ENCODE measurements at places on chromosomes 3 and 15.
A peak's percentile ranks its signal among the peaks of the same experiment; 100 is the strongest.

DNA sequence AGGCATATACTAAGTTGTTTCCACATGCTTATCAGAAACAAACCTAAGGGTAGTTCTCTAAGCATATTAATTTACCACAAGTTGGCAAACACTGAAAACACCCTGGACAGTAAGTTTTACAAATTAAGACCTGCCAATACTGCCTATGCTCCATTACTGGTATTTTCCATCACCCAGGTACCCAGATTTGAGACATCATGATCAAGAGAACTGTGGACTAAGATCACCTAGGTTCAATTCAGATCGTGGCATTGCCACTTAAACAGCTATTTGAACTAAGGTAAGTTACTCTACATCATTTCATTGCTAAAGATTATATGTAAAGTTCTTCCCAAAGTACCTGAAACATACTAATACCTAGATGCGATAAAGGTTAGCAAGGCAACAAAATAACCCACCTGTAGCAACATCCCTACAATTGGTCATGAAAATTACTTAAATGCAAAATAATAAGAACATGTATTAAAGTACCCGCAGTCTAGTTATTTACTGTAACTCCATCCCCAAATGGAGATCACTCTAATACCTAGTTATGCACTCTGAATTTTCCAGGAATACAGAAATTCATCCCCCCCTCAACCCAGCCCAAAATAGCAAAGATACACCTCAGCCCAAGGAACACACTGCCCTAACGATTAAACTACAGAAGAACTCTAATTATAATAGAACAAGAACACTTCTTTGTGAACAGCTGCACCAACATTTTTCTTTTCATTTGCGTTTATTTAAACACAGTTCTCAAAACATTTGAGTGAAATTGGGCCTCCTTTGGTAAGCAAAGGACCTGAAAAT is 21.6 kb downstream of the TRA2B start:
- no peak for DNase-seq

GRCh38 chr3:107600780-107601179 is 78.0 kb downstream of the BBX start:
- no peak for DNase-seq

DNA sequence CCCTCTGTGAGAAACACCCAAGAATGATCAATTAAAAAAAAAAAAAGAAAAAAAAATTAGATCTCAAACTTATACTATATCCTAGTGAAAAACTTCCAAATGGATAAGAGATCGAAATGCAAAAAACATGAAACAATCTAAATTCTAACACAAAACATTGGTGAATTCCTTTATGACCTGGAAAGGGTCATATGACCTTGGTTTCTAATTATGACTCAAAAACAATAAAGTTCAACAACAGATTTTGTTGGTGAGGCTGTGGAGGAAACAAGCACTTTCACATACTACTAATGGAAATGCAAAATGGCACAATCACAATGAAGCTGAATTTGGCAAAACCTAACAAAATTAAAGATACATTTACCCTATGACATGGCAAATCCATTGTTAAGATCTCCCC is 45.3 kb downstream of the HSPBAP1 start:
- DNase-seq: no peak

GRCh38 chr3:81651139-81651538 is 110.3 kb downstream of the GBE1 start:
- no peak for DNase-seq

DNA sequence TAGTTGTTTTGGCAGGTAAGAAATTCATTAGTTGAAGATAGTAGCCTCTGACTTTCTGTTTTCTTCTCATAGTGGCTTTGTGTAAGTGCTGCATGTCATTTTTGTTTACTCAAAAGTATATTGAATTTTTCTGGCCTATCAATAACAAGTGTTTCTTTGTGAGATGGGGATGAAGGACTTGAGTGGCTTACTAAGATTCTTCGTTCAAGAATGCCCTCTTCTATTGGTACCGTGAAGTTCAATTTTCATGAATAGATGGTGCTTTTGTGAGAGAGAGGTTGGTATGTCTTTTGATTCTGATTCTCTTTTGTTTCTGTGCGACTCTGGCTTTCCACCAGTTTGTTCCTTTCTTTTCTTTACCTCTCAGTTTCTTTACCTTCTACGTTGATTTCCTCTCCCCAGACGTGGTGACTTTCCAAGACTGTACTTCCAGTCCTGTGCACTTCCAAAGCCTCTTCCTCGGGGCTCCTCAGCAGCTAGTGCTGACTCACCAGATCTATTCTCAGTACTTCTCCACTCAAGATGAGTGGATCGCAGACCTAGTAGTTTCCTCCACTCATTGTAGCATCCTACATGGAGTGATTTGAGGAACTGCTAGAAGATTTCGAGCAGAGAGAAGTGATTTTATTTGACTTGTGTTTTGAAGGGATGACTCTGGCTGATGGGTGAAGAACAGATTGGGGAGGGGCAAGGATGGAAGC is 82.0 kb upstream of the EPHB3 start:
- no peak for DNase-seq

GRCh38 chr3:16319307-16319706 is 54.3 kb downstream of the OXNAD1 start:
- peak; percentile 43 for DNase-seq

- no peak for DNase-seq
These were observed 503.5 kb downstream of the EDEM1 start for GRCh38 chr3:5690904-5691532.

- DNase-seq: no peak
These were observed 31.7 kb downstream of the SYNPR start for GRCh38 chr3:63309768-63310167.

DNA sequence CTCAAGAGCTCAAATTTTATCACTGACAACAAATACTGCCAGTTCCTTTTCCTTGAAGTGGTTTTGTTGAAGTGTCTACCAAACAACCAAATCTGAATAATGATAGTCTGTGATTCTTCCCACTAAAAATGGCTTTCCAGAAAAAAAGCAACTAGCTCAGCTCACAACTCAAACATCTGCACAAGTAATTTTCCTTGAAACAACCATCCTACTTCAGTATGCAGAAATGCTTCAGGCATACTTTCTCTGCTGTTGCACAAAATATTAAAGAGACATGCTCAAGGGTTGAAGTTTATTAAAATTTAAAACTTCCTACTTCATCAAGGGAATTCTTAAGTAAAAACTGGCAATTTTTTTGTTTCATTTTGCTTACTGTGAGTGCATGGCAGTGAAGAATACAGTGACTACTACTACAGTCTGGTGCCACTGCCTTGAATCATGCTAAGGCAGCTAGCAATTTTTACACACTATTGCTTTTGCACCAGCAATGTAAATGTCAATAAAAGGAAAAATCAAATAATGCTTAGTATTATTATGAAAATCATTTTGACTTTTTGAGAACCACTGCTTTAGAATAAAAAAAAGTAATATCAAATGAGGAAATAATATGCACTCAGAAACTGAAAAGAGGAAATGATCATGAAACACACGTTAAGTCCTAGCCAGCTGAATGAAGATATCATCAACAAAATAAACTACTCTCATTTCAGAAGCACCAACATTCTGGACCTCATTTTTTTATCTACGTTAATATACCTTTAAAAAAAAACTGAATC is 33.6 kb downstream of the VPS13C start:
- no peak for DNase-seq

DNA sequence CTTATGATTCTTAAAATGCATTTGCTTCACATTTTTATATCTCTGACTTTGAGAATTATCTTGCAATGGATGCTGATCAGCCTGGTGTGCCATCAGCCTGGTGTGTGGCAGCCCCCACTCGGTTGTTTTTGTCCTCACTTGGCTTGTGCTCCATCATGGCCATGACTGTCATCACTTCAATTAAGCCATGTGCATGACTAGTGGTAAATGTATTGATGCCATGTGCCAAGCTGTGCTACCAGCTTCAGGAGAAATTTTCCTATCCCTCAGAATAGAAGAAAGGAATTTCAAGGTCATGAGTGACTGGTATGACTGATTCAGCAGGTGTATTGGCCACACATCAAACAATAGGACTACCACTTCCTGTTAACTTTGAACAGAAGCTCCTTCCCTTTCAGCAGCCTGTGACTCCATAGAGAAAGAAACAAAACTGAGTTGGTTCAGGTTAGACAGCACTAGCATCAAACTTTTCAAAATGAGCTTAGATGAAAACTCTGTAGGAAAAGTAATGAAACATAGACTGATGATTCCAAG is 251.7 kb downstream of the GRM7 start:
- no peak for DNase-seq

DNA sequence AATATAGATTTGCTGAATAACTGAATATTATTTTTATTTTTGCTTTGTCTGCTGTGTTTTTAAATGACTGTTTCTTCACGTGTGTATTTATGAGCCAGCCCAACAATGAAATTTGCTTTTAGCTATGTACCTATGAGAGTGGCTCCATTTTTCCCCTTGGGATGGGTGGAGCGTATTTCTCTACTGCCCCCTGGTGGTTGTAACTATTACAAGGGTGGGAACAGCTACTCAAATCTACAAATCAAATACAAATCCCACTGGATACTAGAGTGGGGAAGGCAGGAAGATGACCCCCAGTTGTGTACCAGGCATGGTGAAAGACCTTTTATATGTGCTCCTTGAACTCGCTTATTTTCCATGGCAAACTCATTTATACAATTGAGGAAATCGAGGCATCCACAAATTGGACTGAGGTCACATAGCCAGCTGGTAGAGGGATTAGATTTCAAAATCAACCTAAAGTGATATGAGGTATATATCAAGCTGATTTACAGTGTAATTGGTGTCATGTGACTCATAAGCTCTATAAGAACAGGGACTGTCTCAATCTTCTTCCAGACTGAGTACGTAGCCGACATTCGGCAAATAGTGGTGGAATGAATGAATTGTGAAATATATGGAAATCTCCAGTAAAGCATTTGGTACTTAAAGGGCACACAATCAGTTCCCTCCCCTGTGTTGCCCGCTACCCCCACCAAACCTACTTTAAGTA is 69.5 kb upstream of the VEPH1 start:
- peak; percentile 46 for DNase-seq

- DNase-seq: no peak
These were observed 34.5 kb downstream of the KBTBD12 start for GRCh38 chr3:127949446-127950055.

DNA sequence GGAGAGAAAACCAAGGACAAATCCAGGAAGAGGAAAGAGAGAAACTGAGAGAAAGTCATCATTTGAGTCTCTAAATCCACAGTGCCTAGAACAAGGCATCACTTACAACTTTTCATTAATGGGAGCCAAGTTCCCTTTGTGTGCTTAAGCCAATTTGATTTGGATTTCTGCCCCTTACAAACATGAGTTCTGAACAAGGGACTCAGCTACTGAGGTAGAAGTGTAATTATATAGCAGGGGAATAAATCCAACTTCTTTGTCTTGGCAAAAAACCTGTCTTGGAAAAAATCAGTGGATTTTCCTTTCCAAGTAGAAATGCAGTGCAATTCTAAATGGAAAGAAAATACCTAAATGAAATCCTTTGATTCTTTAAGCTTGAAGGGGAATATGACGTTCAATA is 307.2 kb upstream of the CNTN3 start:
- no peak for DNase-seq

- no peak for DNase-seq
These were observed 17.4 kb upstream of the TMPRSS7 start for GRCh38 chr3:112017091-112017490.

DNA sequence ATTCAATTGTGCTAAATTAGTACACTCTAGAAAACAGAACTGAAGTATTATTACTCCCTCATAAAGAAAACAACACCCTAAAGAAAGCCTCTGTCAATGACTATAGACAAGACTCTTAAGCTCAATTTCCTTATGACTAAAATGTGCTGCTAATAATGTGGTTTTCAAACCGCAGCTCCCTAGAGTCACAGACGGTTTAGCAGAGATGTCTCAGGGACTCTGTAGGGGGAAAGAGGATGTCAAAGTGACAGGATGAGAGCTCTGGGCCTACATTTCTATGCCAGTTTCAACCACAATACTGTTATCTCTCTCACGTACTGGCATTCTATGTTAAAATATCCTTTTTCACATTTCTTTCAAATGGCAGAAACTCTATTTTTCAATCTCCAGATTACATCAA is 37.6 kb upstream of the WDR49 start:
- no peak for DNase-seq

DNA sequence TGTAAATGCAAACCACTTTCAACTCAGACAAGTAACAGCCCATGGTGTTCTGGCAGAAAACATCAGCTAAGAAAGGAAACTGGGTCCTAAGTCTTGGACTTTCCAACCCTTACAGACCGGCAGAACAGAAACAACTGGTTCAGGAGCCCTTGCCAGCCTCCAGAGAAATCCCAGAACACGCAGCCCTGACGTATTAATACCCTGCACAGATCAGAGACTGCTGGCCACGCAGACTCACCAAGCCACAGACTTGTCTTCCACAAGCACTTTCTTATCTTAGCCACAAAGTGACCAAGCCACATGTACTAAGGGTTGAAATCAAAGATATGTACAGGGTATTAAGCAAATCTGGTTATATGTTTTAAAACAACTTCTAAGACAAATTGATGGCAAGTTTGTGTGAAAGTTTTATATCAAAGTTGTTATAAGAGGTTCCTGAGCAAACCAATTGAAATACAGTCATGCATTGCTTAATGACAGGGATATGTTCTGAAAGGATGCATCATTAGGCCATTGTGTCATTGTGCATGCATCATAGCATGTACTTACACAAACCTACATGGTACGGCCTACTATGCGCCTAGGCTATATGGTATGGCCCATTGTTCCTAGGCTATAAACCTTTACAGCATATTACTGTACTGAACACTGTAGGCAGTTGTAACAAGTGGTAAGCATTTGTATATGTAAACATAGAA is 36.8 kb downstream of the BTD start:
- DNase-seq: no peak

DNA sequence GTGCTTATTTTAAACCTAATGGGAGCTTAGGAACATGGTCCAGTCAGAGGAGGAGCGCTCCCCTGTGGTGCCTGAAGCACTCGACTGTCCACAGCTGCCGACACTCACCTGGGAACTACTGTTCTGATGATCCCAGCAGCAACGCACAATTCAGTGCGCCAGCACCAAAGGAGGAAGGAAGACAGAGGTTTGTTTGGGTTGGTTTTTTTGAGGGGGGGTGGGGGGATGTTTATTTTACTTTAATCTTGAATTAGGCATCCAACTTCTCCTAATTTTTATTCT is 48.8 kb upstream of the VGLL4 start:
- DNase-seq: no peak

- no peak for DNase-seq
These were observed 68.8 kb downstream of the VGLL3 start for GRCh38 chr3:86921971-86922680.

DNA sequence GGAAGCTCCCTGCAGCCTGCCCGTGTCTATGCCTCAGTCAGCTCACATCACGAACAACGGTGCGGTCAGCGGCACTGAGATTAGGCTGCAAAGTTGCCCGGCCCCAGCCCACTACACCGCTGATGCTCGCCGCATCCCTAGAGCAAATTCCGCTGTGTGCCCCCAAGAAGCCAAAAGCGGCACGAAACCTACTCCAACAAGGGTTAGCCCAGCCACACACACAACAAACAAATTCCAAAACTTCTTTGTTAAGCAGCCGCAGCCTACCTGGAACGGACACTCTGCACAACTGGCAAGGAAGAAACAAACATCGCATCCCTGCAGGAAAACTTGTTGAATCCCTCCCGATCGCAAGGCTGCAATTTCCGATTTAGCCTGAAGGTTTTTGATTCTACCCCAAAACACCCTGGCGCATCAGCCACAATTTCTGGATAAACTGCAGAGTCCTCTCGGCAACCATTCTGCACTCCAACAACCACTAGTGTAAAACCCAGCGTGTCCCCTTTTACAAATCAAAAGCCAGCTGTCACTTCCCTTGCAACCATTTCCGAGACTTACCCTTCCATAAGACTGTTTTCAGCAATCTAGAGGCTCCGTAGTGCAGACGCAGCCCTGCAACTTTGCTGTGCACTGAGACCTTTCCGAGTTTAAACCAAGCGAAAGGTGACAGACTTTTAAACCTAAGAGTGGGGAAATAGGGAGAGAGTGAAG is 449 bp downstream of the ROBO1 start:
- DNase-seq: no peak

Measured in small intestine (tissue), 16 donors.